ENCODE measurements at places on chromosomes 2 and 18.

DNA sequence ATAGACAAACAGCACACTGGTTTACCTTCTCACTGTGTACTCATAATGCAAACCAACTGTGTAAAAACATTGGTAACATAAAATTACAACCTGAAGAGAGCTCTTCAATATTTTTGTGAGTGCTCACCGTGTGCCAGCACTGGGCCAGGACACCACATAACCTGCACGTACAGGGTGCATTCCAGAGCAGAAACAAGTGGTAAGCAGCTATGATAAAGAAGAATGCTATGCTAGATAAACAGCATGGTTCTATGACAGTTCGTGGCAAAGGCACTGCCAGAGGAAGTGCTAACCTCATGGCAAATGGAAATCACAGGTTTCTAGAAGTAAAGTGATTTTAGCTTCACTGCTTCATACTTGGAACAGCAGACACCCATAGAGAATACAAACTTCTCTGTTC, 343.5 kb downstream of the MTX2 start:
- no peak for DNase-seq

- no peak for DNase-seq
Observed at GRCh38 chr2:221392228-221392881, 179.7 kb downstream of the EPHA4 start.

DNA sequence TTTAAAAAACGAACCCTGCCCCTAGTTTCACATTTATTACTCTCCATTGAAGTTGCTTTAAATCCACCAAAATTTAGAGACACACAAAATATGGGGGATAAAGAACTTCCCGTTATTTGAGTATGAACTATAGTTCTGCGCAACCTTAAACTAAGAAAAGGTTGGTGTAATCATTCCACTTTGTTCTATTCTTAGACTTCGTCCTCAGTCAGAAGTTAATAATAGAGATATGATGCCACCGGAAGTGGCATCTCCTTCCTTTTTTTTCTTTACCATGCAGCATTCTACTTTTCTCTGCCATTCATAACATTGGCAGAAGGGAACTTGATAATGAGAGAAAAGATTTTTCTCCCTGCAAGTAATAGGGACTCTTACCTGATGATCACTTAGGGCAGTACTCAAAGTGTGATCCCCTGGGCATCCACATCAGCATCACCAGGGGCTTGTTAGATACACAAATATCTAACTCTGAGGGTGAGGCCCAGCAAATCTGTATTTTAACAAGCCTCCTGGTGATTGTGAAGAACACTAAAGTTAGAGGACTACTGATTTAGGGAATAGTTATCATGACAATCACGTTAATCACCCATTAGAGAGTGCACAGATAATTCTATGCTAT, 147.7 kb upstream of the DTNA start:
- no peak for DNase-seq

- no peak for DNase-seq
Observed at GRCh38 chr2:72028996-72029395, 118.7 kb downstream of the CYP26B1 start.

GRCh38 chr2:62435720-62436119, 70.3 kb downstream of the TMEM17 start:
- DNase-seq, result no peak

DNA sequence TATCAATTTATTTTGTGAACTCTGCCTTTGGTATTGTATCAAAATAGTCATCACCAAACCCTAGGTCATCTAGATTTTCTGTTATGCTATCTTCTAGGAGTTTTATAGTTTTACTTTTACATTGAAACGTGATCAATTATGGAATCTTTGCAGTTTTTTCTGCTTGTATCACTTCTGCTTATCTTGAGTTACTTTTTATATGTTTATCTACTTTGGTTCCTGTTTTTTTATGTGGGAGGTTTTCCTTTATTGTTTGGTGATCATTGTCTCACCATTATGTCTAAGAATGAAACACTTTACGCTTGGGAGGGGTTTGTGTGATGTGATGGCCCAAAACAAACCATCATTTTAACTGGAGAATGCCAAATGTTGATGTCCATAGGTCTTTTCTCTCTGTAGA, 261.2 kb downstream of the SPAG16 start:
- DNase-seq, result no peak

DNA sequence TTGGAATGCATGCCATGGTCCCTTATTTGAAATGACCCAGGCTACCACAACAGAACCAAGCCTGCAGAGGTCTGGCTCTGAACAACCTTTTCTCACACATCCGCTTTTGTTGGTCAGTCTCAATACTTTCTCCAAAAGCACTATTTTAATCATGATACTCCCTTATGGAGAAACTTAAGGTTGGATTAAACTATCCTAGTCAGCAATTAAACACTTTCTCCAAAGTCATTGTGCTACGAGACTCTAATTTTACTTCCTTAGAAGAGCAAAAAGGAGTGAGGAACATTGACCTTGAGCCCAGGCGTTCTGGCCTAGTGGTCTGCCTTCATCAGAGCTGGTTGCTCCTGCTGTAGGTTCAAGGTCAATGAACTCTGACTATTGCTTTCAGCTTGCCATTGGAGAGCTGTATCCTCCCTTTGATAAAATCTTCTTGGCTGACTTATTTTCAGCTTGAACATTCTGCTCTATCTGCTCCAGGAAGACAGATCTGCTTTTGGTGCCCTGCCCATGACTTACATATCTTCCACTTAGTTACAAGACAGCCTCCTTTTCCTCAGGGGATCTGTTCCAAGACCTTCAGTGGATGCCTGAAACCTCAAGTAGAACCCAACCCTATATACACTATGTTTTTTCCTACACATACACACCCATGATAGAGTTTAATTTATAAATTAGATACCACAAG, 91.2 kb downstream of the NCKAP5 start:
- no peak for DNase-seq

DNA sequence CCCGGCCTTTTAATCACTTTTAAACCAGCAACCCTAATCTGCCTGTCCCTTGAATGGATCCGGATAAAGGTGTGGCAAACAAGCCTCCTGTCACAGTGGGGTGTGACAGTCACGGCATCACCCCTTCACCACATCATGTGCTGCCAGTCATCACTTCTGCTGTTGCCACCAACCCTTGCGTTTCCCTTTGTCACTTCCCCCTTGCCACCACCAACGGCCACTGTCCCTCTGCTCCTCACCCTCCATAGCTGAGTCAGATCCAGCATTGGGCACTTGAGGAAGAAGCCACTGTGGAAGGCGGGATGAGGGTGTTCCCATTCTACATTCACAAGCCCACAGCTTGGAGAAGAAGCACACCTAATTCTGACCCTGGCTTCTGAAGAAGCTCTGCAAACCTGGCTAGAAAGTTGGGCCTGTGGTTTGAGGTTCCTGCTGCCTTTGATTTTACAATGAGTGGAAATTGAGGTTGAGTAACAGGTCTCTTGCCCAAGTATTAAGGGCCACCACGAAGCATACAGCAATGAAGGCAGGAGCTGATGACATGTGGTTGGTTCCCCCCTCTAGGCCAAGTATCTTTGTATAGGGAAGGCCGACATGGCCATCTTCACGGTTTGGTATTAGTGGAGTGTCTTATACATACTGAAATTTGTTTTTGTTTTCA, 22.9 kb upstream of the DARS1 start:
- DNase-seq, result peak; percentile 88

DNA sequence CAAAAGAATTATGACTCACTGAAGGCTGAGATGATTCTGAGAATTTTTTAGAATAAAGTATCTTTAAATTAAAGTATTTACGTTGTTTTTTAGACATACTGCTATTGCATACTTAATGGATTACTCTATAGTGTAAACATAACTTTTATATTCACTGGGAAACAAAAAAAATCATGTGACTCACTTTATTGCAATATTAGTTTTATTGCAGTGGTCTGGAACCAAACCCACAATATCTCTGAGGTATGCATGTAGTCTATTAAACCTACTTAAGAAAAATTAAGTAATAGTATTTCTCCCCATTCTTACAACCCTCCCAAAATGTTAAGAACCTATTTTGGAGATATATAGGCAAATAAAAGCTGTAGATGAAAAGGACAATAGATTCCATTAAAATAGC, 142.9 kb upstream of the ZNF521 start:
- DNase-seq, result no peak

GRCh38 chr2:165572151-165572550, 102.7 kb downstream of the CSRNP3 start:
- DNase-seq, result no peak

DNA sequence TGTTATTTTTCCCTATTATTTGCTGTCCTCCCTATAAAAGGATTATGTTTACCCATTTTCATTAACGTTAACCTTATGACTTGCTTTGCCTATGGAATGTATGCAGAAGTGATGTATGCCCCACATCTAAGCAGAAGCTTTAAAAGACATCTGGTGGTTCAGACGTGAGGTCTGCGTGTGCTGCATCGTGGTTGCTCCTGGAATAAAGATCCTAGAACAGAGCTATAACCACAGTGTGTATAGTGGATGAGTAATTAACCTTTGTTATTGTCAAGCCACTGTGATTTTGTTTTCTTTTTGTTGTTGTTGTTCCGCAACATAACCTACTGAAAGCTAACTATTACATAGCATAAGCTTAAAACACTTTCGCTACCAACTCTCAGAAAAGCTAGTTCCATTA, 20.9 kb upstream of the CFAP36 start:
- DNase-seq, result no peak

GRCh38 chr2:176751314-176752227, 461.0 kb upstream of the HNRNPA3 start:
- no peak for DNase-seq

- DNase-seq, result no peak
Observed at GRCh38 chr18:47118981-47119380, 31.3 kb downstream of the HDHD2 start.

DNA sequence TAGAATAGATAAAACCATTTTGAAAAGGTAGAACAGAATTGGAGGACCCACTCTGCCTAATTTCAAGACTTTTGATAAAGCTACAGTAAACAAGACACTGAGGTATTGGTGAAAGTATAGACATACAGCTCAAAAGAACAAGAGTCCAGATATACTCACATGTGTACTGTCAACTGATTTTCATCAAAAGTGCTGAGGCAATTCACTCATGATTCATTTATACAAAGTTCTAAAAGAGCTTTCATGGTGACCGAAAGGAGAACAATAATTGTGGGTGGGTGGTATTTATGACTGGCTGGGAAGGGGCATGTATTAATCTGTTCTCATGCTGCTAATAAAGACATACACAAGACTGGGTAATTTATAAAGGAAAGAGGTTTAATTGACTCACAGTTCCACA, 7.3 kb downstream of the MAP4K3 start:
- no peak for DNase-seq

DNA sequence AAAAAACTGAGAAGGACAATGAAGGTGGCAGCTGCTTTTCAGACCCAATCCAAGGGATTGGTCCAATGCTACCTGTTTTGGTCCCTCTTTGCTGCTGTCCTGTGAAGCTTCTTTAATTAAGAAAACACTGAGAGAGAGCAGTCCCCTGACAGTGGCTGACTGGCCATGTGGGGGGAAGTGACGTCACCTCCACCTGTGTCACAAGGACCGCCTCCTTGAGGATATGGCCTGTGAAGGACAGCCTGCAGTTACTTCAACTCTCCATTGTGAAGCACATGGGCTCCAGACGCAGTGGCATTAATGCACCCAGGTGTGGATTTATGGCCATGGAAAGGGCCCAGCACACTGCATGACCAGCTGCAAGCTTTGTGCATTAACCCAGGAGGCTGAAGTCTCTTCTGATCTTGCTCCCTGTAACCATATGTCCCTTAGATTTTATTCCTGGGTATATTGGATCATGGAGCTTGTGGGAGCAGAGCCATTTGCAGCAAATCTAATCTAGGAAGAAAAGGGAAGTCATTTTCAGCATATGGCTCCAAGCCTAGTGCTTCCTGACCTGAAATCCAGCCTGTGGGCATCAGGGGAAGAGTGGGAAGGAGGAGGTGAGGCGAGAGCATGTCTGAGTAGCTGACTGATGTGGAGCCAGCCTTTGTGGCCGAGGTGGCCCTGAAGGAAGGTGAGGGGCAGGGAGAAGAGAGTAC, 32.2 kb downstream of the KIF5C start:
- no peak for DNase-seq

GRCh38 chr2:46669996-46670793, 190.8 kb downstream of the TMEM247 start:
- peak; percentile 53 for DNase-seq

GRCh38 chr18:28189400-28190239, 12.7 kb upstream of the CDH2 start:
- peak; percentile 29 for DNase-seq

GRCh38 chr18:63784787-63785452, 9.7 kb downstream of the SERPINB7 start:
- no peak for DNase-seq

GRCh38 chr2:20424300-20425290, 22.3 kb upstream of the RHOB start:
- DNase-seq, result peak; percentile 38

DNA sequence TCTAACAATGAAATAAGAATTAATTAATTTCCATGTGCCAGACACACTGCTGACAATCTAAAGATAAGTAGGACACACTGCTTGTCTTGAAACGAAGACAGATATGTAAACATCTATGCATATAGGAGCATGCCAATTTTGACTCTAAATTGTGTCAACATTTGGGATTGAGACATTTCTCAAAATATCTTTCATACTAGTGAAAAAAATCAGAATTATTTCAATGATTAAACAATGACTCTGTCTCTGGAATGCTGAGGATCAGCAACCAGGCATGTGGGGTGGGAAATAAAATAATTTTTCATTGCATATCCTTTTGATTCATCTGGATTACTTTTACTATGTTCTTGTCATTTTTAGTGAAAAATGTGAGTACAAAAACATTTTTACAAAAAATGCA, 262.6 kb upstream of the SYT4 start:
- DNase-seq, result no peak

- DNase-seq, result peak; percentile 6
Observed at GRCh38 chr2:122704109-122704563, 948.7 kb downstream of the TSN start.

DNA sequence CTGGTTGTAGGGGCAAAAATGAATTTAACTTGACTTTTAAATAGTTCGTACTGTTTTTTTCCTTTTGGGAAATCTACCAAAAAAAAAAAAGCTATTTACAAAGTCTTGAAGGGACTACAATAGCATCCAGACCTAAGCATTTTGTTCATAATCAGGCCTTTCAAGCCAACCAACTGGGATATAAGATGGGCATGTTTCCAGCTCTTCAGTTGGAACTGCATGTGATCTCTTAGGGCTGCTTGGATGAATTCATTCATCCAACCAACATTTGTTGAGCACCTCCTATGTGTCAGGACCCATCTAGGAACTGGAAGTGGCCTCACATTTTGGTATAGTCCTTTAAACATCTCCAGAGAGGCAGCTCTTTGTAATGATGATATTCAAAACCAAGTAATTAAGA, 98.6 kb downstream of the AAK1 start:
- DNase-seq, result no peak

DNA sequence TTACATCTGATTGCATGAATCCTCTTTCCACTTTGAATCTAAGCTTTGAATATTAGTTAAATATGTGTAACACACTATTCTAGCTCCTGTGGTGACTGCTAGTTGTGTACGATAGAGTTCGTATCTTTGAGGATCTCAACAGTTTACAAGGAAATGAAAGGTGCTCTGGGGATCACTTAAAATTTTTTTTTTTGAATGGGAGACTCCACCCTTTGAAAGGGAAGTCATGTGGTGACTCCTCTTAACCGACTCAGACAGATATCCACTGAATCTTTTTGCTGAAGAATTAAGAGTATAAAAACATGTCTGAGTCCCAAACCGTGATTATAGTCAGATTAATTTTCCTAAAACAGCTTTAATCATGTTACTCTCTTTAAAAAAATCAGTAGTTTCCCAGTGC, 4.0 kb downstream of the CLIP4 start:
- no peak for DNase-seq

- DNase-seq, result no peak
Observed at GRCh38 chr2:183227176-183227575, 102.9 kb downstream of the NUP35 start.

Measured in activated CD4-positive, alpha-beta T cell treated with anti-CD3 and anti-CD28 coated beads, Interleukin-2, Interleukin-4, amounts not matched to agents 100 ng/mL and 50 ng/mL, durations not matched to agents 16 hours and 8 hours (primary cell).